ENCODE measurements at places on chromosomes 7 and 10.

DNA sequence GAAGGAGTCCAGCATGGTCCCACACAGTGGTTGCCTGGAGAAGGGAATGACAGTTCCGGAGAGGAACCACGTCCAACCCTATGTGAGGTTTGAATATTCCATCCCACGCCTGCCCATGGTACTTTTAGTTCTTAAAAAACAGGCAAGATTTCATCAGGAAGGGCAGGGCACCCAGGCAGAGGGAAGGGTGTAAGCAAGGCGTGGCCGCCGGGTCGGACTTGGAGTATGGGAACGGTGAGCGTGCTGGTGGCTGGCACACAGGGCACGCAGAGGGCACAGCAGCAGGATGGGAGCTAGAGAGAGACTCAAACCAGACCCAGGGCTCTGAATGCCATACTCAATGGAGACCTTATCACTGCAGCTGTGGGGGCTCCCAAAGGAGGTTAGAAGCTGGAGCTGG is 34.3 kb downstream of the FAM53B start:
- no peak for DNase-seq

- peak; percentile 99 for DNase-seq
Measured at GRCh38 chr7:123534383-123535260, at the start of gene IQUB. Gene IQUB (minus strand): TSS chr7:123534595. CDS start chr7:123512340, 22,255 bp downstream.

GRCh38 chr7:156943091-156944041 is 6.1 kb upstream of the NOM1 start:
- DNase-seq, result no peak

DNA sequence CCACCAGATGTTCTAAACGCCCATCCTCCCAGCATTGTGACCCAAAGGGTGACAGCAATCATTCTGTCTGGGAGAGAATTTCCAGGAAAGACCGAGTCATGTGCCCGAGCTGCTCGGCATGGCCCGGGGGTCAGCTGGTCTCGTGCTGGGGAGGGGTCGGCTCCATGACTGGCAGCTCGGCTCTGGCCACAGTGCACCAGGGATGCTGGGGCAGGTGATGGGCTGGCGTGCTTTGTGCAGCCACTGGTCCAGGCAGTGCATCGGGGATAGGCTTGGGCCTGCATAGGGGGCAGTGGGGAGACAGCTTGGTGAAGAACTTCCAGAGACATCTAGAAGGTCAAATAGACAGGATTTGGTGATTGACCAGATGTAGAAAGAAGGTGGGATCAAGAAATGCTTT is 39.2 kb upstream of the PSMG3 start:
- no peak for DNase-seq

DNA sequence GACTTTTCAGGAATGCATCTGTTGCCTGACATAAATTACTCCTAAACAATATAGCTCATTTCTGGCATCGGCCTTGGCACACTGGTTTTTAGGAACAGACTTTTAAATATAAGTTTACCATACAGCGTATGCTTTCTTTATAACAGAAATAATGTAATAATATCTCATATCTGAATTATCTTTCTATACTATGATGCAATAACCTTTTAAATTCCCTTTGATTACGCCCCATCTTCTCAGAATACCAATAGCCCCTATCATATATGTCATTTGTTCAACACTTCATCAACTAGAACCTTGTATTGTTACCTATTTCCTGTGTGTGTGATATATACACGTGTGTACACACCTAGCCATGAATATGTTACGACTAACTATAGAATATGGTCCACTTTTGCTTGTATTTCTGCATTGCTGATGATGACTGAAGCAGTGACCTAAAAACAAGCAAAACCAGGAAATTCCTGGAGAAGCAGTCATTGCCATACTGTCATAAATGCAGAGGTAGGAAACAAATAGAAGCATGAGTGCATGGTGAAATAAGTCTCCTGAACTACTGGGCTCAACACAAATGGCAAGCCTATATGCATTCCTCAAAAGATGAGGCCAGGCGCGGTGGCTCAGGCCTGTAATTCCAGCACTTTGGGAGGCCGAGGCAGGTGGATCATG is 618.4 kb upstream of the NRP1 start:
- DNase-seq, result no peak

Data from posterior vena cava (tissue), 2 donors.